NT2/D1 (cell line): ENCODE measurements at places on chromosomes 4 and X.

DNA sequence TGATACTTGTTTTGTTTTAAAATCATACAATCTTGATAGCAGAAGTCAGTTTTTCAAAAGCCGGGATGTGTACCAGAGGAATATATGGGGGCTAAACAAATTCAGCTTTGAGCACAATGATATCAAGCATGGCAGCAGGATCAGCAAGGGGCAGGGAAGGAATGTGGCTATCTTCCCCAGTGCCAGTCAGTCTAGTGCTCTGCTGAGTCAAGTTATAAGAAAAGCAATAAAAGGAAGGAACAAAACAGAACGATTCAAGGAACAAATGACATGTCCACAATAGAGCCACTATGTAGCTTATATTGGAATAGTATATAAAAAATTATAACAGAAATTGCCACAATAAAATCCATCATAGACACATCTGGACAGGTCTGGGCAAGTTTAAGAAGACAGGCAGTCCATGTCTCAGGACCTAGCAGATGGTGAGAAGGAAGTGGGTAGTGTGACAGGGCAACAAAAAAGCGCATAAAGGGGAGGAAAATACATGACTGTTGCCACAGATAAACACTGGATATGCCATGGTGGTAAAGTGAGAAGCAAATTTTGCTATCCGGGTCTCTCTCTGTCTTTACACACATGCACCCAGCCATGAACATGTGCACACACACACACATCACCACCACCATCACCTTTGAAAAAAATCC is 518.2 kb upstream of the HTR2C start:
- no peak for DNase-seq

GRCh38 chr4:4560642-4561041 is 18.8 kb upstream of the STX18 start:
- no peak for DNase-seq

- DNase-seq = no peak
These were observed 80.9 kb upstream of the TLR3 start for GRCh38 chr4:185987961-185988627.

DNA sequence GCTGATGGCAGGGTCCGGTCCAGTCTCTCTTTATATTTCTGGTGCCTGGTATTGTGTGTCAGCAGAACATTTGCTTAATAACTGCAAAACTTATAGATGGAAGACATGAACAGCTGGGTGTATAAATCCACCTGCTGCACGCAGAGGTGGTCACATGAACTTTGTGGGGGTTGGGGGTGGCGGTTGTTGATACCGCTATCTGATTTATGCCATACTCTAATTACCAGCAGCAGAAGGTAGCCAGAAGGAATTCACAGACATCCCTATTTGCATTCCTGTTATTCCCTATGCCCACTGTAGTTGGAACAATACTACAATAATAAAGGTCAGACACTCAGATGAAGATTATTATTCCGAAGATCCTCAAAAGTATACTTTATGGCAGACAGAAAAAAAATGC is 121.6 kb upstream of the PUDP start:
- DNase-seq = no peak

DNA sequence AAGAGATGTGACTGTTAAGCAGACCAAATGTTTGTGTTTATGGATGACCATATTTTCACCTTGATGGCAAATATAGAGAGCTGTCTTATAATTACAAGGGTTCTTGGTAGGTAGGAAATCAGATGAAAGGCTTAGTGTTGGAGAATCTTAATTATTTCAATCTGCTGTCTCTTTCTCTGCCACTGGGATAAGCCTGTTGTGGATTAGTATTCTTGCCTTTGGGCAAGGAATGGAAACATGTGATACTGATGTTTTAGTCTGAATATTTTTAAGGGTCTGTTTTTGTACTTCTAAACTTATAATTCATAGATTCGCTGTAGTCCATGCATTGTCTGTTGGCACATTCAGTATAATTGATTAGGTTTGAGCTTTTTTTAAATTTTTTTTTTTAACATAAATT is 23.7 kb upstream of the NUDT6 start:
- DNase-seq = no peak

DNA sequence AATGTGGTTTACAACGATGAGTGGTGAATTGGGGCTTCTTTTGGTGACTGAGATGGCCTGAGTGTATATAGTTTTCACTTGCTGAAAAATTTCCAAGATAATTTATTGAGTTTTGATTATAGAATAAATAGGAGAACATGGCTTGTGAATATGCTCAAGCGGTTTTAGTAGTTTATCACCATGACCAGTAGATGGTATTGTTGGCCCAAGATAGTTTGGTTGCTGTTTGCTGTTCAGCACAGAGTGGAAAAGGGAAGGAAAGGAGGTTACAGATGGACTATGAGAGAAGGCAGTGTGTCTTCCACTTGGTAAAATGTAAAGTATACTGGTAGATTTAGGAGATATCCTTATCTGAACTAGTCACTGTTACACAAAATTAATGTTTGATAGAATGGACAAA is 55.8 kb upstream of the POU4F2 start:
- no peak for DNase-seq

- no peak for DNase-seq
These were observed 2.9 kb downstream of the CCSER1 start for GRCh38 chr4:90130076-90130475.

GRCh38 chr4:59195839-59196238 is 2004.3 kb upstream of the ADGRL3 start:
- no peak for DNase-seq

- DNase-seq = peak; percentile 77
These were observed 33.1 kb downstream of the LEF1 start for GRCh38 chr4:108135549-108136209.

GRCh38 chr4:152224223-152224622 is 311.7 kb downstream of the FBXW7 start:
- no peak for DNase-seq

GRCh38 chr4:165403637-165404036 is 24.8 kb downstream of the CPE start:
- DNase-seq = no peak

- no peak for DNase-seq
These were observed 261.8 kb upstream of the EDNRA start for GRCh38 chr4:147219145-147219544.

DNA sequence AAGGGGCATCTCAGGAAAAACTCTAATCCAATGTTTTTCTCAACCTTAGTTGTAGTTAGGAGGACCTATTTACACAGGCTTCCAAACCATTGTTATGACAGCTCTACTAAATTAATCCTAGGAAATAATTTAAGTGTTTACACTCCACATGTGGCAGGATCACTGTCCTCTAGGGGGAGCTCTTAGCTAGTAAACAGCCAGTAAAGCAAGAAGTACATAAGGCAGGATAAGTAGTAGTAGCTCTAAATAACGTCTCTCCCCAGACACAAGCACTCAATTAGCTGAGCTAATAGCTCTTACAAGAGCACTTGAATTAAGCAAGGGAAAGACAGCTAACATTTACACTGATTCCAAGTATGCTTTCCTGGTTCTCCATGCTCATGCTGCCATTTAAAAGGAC is 37.3 kb downstream of the NUDT11 start:
- no peak for DNase-seq

DNA sequence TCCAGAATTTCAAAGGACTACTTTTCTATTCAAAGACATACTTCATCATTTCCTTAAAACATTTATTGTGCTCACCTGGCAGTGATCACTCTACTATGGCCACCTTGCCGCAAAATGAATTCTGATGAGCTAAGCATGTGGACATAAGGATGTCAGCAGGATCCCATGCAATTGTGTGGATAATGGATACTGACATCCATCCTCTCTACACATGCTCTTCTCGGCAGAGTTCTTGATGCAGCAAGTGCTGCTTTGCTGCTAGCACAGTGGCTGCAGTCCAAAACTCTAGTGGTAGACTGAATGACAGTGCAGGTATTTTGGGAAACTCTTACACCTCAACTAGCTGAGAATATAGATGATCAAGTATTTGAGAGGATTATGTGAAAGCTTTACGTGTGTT is 168.0 kb downstream of the BANK1 start:
- no peak for DNase-seq

DNA sequence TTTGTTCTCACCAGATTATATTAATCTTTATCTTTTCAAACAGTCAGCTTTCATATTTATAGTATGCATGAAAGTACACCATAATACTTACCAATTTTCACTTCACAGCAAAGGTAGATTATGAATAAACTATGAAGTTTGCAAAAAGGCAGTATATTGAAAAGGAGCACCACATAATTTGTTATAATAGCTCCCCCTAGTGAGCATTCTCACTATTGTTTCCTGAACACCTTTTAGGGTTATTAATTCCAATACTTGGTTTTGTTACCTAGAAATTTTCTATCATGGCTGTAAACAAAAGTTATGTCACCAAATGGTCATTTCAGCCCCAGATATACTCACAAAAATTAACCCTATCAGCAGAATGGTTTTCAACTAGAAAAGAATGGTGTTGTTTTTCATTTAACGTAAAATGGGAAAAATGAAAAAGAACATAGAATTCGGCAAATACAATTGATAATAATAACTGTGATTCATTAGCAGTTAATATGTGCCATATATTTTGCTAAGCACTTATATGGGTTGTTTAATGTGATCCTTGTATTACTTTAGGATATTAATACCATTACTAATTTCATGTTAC is 30.2 kb upstream of the NKX6-1 start:
- DNase-seq = no peak

DNA sequence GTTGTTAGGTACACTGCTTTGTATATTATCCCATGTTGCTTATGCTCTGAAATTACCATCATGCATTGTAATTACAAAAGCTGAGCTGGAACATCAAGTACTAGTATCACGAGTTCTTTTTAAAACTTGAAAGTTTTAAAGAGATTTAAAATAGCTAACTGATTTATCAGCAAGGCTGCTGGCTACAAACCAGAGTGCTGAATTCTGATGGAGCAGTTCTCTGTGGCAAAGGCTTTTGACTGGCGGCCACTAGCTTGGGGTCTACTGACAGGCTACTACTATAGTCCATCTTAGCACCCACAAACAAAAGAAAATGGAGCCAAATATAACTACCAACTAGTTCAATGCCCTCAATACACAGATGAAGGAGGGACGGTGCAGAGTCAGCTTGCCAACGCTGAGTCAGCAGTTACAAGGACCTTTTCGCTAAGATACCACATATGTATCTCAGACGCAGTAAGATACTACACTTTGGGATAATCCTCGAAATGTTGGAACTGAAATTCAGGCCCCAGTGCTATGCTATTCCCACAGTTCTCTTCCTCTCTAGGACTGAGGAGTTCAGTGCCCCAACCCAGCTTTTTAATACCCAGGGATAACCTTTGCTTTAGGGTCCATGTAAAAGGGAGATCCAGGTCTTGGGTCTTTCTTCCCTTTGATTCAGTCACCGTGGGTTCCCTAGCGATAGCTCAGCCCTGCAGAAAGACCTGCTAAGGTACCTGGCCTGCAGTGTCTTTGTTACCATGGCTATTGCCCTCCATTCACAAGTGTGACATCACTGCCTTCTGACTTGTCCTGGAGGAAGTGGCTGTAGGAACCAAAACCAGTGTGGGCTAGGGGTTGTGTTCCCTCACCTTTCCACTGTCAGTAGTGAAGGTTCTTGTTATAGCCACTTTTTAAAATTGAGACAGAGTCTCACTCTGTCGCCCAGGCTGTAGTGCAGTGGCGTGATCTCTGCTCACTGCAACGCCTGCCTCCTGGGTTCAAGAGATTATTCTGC is 22.8 kb downstream of the MFAP3L start:
- DNase-seq = no peak

GRCh38 chr4:80070880-80071603 is 2.0 kb downstream of the ANTXR2 start:
- no peak for DNase-seq

DNA sequence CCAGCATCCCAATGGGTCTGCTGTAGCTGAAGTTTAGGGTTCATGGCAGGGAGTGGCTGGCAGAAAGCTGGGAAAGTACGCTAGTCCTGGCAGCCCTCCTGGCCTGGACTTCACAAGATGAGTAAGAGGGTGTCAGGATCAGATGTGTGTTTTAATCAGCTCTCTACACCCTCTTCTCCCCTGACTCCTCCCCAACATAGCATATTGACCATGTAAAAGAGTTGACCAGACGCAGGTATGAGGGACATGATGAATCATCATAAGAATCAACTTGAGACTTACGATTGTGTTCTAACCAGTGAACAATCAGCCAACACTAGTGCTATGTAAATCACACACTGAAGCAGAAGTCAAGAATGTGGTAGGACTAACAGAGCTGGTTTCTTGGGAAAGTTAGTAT is 5.3 kb downstream of the SOWAHB start:
- no peak for DNase-seq

- no peak for DNase-seq
These were observed 758 bp downstream of the SCFD2 start for GRCh38 chr4:53365121-53365485.

DNA sequence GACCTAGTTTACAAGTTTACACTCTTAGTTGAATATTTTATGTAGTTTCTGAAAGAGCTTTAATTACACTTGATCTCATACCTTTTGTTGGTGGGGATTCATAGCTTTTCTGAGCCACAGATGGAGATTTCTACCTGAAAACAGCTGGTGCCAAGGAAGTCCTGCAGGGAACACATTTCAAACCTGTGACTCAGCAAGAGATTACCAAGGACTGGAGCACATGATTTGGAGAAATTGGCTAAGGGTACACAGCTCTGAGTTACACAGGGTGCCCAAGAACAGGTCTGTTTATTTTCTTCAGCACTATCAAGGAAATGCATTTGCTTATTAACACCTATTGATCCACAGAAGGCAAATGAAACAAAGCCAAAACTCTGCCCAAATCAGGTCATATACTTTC is 691.5 kb downstream of the KCTD8 start:
- DNase-seq = peak; percentile 15

- DNase-seq = peak; percentile 38
These were observed 743 bp downstream of the ANTXR2 start for GRCh38 chr4:80072228-80072743.

DNA sequence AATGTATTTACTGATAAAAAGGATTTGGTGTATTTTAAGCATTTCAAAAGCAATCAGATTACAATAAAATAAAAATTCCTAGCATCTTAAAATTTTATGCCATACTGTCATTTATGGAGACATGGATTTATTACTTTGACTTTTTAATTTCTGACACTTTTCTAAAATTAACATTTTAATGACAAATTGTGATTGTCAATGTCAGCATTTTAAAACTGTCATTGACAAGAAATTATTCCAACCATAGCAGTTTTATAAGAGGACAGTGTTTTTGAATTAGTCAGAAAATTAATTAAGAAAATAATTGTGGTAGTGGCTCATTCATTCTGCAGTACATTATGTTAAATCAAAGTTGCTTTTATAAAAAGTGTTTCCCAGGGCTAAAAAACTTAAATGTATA is 1954.4 kb downstream of the ARAP2 start:
- DNase-seq = no peak

DNA sequence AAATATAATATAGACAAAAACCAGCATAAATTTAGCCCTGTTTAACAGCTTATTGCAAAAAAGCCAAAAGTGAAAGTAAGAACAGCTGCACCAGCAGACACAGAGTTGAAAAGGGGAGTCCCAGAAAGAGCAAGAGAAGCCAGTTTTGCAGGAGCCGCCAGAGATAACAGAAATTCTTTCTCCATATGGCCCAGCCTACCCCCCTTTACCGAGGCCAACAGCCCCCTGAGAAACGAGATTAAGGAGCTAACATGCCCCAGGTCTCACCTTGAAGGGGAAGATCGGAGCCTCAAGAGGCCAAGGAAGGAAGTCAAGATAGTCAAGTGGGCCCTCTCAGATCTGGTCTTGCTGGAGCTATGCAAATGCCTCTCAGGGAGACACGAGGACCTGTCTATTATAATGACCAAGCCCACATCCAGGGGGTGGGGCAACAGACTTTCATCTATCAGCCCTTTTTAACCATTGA is 4.8 kb downstream of the ACOX3 start:
- DNase-seq = no peak
